ENCODE measurements at places on chromosomes 7 and 10.

DNA sequence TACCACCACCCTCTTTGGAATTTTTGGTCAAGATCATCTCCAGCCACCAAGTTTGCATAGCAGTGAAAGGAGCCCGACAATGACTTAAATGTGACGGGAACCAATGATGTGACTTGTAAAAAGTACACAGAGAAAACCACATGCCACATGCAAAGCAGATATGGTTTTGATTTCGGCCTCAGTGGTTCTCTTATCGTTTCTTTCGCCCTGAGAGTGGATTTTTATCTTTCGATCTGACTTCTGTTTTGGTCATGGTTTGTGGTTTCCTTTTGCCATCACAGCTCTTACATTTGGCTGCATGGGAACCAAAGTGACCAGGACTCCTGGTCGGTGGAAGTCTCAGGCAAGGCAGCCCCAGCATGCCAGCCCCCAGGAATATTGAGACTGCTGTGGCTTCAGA lies 31.5 kb downstream of the TCF7L2 start:
- DNase-seq = no peak

DNA sequence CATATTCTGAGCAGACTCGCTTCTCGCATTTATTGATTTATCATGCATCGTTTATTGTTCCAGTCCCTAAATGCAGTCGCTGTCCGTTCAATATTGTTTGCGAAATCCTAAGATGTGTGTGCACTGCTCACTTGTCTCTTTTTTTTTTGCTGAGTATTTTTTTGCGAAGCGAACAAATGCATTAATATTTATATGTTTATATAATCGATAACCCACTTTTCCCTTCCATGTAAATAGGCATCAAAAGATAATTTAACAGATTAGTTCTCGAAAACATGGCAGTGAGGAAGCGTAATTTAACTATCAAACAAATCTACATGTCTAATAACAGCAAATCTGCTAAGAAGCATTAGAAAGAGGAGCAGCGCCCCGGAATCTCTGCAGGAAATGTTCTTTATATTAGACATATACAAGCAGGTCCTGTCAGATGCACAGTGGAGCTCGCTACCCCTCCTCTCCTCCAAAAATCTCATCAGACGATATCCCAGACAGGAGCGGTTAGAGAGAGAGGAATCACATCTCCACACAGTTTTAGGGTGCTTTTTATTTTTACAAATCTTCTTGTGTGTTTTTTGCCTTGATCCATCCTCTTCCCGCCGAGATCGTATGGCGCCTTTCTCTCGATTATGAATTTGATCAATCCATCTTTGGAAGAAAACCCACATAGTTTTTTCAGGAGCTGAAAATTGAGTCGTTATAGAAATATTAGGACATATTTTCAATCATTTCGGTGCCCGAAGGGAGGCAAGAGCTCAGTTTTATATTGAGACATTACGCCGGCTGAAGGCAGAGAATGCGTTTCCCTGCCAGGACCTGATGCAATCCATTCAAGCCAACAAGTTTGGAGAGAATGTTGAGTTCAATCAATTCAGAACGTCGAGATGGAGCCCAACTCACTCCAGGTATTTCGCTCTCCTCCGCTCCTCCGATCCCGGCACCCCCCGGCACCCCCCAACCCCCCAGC lies at the start of gene ARID5B:
Gene ARID5B (plus strand): TSS at position 871 of the 964 bp plus-strand sequence. CDS start 11 bp downstream, at position 882.
- no peak for DNase-seq

DNA sequence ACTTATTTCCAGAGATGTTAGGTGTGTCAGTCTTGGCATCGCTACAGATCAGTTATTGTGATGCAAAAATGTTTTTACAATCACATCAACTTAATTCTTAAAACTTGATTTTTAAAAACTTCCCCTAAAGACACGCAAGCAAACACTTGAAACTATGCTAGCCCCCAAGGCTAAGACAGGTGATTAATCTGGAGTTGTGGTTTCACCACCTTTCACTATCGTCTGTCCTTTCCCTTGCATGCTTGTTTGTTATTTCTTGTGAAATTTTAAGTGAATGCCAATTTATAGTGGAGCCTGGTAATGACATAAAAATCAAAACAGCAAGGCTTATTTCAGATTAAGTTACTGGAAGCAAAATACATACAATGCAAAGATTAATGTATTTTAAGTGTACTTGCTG lies 70.4 kb downstream of the SLC35B4 start:
- no peak for DNase-seq

- no peak for DNase-seq
Observed at GRCh38 chr10:6493521-6494441, 86.3 kb downstream of the PRKCQ start.

- no peak for DNase-seq
Observed at GRCh38 chr10:79220307-79220706, 127.0 kb upstream of the PPIF start.

GRCh38 chr10:42988517-42989395 lies 88.1 kb upstream of the RET start:
- DNase-seq = peak; percentile 57

- DNase-seq = no peak
Observed at GRCh38 chr7:132840199-132840598, 241.7 kb downstream of the CHCHD3 start.

GRCh38 chr7:50399206-50399605 lies 50.9 kb downstream of the FIGNL1 start:
- no peak for DNase-seq

DNA sequence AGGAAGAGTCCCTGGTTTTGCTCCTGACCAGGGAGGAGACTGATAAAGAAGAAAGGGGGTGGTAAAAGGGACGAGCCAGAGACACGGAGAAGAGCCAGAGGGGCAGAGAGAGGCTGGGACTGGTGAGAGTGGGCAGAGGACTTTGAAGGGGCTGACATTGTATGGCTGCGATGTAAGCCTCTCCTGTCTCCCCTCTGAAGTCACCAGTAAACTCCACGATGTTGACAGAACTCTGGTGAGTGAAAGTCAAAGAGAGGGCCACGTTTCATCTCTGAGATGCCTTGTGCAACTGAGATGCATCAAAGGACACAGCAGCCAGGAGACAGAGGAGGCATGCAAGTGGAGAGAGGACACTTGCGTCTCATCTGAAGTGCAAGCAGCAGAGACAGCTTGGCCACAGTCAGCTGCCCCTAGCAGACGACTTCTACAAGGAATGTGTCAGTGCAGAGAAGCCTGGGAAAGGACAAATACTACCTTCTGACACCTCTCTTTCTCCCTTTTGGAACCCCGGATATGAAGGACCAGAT lies 54.3 kb downstream of the SMKR1 start:
- DNase-seq = no peak

DNA sequence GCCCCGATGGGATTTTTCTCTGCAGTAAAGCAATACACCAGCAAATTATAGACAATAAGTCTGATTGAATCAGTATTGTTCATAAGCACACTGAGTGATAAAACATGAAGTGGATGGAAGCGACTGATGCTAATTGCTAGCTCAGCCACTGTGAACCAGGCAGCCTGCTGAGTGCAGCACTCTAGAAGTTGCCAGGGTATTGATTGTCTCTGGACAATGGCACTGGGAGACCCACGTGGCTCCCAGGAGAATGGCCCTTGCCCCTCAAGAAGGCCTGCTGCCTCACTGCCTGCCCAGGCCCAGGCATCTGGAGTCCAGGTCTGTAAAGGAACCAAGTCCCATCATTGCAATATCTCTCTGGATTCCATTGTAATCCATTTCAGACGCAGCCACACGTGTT lies 80.4 kb upstream of the TCERG1L start:
- DNase-seq = no peak

GRCh38 chr10:80253266-80253962 lies 36.0 kb downstream of the MAT1A start:
- no peak for DNase-seq

- DNase-seq = no peak
Observed at GRCh38 chr10:70820976-70821750, 5.4 kb downstream of the SGPL1 start.

DNA sequence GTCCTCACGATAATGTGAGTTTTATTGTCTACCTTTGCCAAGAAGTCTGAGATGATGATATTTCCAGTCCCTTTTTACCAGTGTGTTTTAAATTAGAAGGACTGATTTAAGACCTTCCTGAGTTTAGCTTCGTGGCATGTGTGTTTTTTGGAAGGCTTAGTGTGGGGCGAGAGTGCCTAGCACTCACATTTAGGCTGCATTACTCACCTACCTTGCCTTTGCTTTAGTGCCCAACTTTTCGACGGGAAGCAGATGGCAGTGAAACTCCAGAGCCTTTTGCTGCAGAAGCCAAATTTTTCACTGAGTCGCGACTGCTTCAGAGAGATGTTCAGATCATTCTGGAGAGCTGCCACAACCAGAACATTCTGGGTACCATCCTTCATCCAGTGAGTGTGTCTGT lies 50.9 kb downstream of the SND1 start:
- DNase-seq = no peak

DNA sequence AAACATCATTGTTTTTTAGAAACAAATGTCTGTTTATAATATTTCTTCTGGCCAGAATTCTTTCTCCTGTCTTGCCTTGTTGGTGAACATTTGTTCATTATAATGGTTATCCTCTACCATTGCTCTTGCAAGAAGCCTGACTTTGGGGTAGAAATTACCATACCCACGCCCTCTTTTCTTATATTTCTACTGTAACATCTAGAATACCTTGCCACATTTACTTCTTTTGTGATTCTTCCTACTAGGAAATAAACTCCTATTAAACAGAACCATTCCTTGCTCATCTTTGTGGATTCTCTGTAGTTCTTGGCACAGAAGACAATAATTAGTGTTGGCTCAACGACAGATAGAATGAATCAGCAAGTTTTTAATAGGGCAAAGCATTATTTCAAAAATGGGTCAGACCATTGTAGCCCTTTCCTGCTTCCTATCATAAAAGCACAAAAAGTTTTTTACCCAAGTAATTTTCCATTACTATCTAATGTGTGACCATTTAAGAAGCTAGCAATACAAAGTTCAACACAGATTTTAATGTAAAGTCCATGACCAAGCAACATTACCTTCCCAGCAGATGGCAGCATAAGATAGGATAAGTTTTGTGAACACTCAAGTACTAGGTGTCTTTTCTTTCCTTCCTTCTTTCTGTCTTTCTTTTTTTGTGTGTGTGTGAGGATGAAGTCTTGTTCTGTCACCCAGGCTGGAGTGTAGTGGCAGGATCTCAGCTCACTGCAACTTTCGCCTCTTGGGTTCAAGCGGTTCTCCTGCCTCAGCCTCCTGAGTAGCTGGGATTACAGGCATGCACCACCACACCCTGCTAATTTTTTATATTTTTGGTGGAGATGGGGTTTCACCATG lies 270.4 kb downstream of the HGF start:
- no peak for DNase-seq

GRCh38 chr7:128035712-128036111 lies 4.5 kb upstream of the LRRC4 start:
- DNase-seq = no peak

- DNase-seq = no peak
Observed at GRCh38 chr10:68861253-68861652, 33.9 kb downstream of the STOX1 start.

GRCh38 chr10:77881636-77882035 lies 44.9 kb downstream of the DLG5 start:
- no peak for DNase-seq

DNA sequence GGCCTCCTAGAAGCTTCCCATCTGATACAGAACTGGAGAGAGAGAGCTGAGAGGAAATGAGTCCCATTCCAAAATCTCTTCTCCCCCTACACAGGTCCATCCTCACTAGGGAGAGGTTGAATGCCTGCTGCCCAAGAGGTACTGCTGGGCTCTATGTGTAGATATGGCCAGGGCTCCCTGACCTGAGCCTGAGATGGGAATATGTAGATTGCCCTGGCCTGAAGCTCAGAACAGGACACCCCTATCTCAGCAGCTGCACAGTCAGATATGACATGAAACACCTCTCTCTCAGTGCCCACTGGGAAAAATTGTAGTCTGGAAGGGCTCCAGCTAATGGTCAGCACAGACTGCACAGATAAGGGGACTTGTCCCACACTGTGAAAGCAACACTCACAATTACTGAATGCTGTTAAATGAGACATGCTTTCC lies 3.1 kb upstream of the IFIT1B start:
- DNase-seq = no peak

DNA sequence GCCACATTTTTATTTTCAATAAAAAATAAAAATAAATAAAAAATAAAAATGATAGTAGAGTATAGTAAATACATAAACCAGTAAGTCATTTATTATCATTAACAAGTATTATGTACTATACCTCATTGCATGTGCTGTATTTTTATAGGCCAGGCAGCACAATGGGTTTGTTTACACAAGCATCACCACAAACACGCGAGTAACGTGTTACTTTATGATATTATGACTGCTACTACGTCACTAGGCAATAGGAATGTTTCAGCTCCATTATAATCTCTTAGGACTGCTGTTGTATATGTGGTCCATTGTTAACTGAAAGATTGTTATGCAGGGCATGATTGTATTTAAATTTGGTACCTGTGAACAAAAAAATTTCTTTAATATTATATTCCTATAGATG lies 20.8 kb upstream of the SDHAF3 start:
- DNase-seq = no peak

GRCh38 chr7:29853789-29854188 lies 47.5 kb downstream of the WIPF3 start:
- no peak for DNase-seq

DNA sequence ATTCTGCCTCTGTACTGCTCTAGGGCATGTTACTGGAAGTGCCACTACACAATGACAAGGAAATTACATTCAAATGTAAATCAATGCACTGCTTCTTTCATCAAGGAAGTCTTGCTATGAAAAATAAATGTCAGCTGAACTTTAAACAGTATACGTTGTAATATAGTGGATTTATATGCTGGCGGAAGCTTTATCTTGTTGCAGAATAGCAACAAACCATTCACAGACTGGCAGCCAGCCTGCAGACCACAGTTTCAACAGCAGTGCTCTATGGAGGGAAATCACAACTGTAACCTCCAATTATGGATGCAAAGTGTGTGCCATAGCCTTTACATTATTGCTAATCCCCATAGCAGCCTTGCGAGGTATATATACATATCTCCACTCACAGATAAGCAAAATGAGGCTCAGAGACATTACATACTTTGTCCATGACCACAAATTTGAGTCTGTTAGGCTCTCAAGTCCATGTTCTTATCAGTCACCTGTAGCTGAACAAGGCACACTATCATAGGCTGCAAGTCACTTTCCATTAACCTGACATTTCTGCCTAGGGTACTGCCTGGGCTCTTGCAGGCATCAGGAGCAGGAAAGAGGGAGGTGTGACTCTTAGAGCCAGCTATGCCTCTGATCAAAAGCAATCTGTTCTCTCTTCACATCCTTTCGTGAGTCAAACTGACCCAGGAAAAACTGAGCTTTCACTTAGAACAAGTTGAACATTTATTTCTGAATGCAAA lies 22.6 kb downstream of the COL28A1 start:
- no peak for DNase-seq

- no peak for DNase-seq
Observed at GRCh38 chr10:64574371-64574770, 1053.2 kb downstream of the REEP3 start.

DNA sequence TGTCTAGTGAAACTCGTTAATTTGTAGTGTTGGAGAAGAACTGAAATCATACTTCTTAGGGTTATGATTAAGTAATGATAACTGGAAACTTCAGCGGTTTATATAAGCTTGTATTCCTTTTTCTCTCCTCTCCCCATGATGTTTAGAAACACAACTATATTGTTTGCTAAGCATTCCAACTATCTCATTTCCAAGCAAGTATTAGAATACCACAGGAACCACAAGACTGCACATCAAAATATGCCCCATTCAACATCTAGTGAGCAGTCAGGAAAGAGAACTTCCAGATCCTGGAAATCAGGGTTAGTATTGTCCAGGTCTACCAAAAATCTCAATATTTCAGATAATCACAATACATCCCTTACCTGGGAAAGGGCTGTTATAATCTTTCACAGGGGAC lies 187.6 kb downstream of the CFTR start:
- DNase-seq = no peak

GRCh38 chr10:126842356-126842755 lies 62.9 kb upstream of the DOCK1 start:
- no peak for DNase-seq

GRCh38 chr7:31335161-31335856 lies 5.2 kb downstream of the NEUROD6 start:
- no peak for DNase-seq

Data from CMK (cell line).